ENCODE measurements at places on chromosomes 2 and 18.

DNA sequence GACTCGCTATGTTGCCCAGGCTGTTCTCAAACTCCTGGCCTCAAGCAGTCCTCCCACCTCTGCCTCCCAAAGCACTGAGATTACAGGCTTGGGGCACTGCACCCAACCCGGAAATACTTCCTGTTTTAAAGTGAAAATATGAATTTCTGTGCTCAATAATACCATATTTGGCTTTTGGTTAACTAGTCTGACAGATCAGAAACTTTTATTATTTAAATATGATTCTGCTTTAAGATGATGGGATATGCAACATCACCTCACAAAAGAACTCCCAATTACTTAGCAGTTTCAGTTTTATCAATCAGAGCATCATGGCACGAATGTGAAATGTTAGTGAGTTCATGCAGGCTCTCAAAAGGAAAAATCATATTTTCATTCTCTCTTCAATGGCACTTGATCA is 120.6 kb downstream of the PTRHD1 start:
- no peak for DNase-seq

GRCh38 chr2:15170070-15170775 is 390.9 kb downstream of the NBAS start:
- no peak for DNase-seq

DNA sequence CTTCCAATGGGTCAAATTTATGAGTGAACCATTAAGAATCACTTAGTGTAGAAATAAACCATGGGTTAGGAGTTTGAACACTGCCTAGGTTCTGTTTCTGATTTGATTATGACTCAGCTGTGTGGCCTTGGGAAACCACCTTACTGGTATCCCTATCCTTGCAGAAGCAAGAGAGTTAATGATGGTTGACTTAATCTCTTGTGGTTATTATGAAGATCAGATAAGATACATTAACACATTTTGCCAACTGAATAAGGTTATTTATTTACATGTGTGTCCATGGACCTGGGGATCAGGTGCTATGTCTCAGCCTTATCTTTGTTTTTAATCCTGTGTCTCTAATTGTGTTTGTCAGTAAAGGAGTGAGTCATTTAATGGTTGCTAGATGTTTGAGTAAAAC is 5.4 kb upstream of the KCNJ13 start:
- DNase-seq = no peak

DNA sequence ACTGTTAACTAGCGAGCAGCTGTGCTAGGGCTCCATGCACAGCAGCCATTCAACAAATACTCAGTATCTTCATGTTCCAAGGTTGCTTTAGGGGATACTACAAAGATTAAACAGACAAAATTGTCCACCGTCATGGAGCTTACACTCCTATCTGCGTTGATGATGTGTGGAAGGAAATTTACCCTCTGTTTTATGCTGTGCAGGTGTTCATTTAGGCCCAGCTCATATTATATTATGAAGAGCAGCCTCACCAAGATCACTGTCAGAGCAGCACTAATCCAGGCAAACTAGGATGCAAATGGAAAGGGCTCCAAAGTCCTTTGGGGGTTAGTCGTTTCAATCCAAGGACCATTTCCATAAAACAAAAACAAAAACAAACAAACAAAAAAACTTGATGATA is 13.4 kb upstream of the WIPF1 start:
- DNase-seq = no peak

DNA sequence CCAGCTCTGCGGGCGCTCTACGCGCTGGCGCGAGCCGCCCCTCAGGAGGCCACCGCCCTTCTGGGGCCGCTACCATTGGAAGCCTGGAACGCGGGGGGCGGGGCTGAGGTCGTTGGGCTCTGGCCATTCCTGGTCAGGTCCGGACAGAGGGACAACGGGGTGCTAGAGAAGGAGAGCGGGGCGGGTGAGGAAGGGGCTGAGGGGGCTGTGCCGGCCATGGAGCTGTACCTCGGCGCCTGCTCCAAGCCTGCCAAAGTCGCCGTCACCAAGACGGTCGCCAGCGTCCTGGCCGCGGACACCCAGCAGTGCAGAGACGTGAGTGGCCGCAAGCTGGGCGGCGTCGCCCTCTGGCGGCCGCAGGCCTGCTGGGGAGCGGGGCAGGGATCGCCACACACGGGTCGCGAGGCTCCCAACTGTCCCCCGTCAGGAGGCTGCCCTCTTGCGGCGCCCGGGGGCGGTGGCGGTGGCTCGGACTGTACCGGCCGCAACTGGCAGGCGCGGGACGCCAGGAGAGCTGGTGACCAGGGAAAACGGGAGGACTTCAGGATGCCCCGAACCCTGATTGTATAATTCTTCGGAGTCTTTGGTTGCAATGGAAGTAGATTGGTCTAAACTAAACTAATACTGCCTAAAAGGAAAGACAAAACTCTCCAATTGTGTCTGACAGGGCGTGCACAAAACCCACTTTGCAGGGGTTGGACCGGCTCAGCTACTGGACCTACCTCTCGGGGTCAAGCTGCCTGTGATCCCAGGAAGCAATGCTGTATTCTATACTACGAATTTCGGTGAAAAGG is at the start of gene FSIP2:
TSS of gene FSIP2 (plus strand) at position 126 of the 794 bp plus-strand sequence. CDS start at position 217, 91 bp downstream.
- no peak for DNase-seq

DNA sequence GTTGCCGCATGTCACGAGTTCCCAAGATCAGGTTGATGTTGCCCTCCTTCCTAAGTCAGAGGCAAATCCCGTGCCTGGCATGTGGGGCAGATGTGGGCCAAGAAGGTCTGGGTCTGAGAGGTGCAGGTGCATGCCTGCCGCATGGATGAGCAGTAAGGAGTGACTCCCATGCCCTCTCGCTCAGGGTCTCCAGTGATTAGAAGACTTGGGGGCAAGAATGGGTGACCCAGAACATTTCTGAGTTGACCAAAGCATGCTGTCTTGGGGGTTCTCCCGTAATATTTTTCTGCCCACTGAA is 120.6 kb upstream of the HDAC4 start:
- no peak for DNase-seq

GRCh38 chr2:207321514-207321913 is 155.8 kb upstream of the KLF7 start:
- DNase-seq = no peak

GRCh38 chr18:48663096-48663930 is 124.5 kb downstream of the CTIF start:
- no peak for DNase-seq

- no peak for DNase-seq
These were observed 292.0 kb downstream of the CNTNAP5 start for GRCh38 chr2:124316881-124317605.

DNA sequence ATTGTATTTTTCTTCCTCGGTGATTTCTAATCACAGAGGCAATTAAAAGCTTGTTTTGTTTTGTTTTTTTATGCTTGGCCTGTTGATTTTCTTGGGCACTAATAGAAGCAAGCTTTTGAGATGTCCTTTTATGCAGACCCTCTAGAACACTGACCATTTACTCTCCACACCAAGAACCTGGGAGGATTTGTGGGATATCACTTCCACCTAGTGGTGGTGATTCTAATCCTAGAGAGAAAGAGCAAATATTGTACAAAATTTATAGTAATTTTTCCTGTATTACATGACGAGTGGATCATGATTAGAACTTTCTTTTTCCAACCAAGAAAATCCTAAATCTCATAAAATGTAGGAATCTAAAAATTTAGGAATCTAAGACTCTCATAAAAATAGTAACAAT is 23.4 kb downstream of the NEMP2 start:
- no peak for DNase-seq
